ENCODE measurements at places on chromosomes 16 and 17.

DNA sequence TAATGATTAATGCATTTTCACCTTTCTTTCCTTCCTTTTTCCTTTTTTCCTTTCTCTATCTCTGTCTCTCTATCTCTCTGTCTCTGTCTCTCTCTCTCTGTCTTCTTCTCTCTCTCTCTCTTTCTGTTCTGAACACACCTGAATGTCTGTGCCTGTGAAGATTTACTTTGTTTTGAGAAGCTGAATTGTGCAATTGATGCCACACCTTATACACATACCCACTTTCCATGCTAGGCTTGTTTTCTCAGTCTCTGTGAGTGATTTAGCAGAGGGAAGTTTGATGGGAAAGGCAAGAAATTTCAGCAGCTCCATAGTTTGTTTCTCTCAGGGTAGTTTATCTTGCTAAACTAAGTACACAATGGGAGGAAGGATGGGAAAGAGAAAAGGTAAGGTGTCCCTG is 9.3 kb upstream of the CAPNS2 start:
- no peak for DNase-seq

DNA sequence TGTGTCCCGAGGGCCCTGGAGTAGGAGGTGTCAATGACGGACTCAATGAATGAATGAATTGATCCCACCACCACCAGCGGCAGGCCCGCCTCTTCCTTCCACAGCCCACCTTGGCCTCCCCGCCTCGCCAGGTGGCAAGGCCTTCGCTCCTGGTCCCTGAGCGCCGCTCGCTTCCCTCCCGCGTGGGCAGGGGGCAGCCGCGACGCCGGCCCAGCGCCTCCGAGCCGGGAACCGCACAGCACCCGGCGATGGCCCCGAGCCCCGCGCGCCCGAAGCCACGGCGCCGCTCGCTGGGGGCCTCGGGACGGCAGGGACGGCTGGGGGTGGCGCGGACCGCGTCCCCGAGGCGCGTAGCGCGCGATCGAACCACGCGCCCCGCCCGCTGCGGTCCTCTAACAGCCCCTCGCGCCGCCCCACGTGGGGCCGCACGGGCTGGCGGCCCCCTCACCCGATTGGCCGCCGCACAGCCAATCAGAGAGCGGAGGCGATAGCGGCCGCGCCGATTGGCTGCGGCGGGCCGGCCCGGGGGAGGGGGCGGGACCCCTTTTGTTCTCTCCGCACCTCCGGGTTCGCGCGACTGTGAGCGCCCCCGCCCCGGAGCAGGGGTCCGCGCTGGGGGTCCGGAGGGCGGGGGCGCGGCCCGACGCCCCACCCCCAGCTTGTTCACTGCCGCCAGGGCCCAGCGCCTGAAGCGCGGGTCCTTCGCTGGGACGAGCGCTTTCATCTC is 31.4 kb downstream of the ACTG1 start:
- DNase-seq = peak; percentile 84

DNA sequence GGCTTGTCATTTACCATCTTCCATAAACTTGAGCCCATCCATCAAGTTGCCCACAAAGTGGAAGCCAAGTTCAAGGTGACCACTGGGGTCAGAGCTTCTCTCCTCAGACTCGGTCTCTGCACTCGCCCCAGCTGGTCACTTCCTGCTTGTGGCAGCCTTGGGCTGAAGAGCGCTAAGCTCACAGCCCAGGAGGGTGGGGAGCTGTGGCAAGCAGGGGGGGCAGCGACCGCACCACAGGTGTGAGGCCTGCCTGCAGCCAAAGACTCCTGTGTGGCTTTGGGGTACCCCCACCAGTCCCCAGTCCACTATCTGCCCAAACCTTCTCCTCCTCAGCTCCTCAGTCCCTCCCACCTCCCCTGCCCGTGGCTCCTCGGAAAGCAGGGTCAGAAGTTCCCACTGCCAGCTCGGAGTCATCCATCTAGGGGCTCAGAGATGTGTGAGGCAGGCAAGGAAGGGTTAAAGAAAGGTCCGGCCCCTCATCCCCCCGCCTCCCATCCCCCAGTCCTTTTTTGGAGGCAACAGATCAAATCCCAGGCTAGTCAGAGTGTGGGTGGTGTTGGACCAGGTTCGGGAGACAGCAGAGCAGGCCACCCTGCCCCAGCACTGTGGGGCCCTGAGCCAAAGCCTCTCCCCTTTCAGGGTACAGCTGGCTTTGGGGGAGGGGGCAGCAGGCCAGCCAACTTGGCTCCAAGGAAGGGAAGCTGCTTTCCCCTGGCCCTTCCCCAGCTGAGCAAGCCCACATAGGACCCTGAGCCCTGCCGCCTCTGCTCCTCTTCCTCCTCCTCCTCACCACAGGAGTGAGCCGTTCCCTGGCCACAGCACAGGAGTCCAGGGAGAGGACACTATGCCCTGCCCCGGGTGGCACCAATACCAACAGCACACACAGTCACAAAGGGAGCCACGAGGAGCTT is 3.2 kb downstream of the CSF3 start:
- DNase-seq = no peak

- DNase-seq = no peak
These were observed 11.3 kb downstream of the NOG start for GRCh38 chr17:56604691-56605290.

DNA sequence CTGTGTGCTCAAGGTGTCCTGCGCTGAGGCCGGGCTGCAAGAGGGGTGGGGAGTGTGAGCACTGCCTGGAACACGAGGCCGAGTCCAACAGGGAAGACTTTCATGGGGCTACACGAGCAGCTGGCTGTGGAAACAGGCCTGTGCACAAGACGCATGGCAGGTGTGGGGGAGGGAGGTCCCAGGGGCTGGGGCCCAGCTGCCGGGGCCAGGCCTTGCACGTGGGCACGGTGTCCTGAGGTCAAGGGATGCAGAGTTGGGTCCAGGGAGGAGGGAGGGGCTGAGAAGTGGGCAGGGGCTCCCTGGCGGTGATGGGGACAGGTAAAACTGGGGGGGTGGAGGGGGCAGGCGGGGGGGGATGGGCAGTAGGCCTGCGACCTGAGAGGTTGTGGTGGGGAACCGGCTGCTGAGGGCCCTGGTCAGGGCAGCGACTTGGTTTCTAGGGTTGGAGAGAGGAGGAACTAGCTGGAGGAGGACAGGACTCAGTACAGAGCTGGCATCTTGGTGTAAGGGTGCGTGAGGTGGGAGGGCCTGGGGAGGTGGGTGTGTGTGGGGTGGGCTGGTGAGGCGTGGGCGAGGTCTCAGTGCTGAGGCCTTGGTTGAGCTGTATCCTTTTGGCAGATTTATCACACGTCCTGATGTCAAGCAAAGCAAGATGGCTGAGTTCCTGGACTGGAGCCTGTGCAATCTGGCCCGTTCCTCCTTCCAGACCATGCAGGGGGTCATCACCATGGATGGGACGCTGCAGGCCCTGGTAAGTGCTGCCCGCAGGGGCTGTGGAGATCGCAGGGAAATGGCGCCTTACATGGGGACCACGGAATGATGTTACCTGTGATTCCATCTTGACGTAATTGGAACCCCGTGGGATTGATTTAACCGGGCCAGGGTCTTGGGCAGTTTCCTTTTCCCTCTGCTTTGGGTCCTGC is 29.4 kb downstream of the TBCD start:
- DNase-seq = no peak

- DNase-seq = no peak
These were observed 19.0 kb downstream of the PRKAR1A start for GRCh38 chr17:68531252-68531651.

DNA sequence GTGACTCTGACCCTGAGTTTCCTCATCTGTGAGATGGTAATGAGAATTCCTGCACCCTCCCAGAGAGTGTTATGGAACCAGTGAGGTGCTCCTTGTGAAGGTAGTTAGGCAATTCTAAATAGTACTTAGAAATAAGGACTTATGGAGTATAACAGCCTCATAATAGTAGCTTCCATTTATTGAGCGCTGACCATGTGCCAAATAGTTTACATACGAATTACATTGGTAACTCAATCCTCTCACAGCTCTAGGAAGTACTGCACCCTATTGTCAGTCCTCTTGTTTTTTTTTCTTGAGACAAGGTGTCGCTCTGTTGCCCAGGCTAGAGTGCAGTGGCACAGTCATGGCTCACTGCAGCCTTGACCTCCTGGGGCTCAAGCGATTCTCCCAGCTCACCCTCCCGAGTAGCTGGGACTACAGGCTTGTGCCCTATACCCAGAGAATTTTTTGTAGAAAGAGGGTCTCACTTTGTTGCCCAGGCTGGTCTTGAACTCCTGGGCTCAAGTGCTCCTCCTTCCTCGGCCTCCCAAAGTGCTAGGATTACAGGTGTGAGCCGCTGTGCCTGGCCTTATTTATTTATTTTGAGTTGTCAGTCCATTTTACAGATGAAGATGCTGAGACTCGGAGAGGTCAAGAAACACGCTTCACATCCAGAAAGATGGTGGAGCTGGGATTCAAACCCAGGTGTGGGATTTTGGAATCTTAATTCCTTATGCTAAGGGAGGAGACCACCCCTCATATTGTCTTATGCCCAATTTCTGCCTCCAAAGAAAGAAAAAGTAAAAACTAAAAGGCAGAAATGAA is 2.9 kb downstream of the TNS4 start:
- DNase-seq = no peak

GRCh38 chr16:78133919-78134318 is 34.5 kb downstream of the WWOX start:
- no peak for DNase-seq

- DNase-seq = no peak
These were observed 1326.6 kb upstream of the GOT2 start for GRCh38 chr16:60060731-60061130.

DNA sequence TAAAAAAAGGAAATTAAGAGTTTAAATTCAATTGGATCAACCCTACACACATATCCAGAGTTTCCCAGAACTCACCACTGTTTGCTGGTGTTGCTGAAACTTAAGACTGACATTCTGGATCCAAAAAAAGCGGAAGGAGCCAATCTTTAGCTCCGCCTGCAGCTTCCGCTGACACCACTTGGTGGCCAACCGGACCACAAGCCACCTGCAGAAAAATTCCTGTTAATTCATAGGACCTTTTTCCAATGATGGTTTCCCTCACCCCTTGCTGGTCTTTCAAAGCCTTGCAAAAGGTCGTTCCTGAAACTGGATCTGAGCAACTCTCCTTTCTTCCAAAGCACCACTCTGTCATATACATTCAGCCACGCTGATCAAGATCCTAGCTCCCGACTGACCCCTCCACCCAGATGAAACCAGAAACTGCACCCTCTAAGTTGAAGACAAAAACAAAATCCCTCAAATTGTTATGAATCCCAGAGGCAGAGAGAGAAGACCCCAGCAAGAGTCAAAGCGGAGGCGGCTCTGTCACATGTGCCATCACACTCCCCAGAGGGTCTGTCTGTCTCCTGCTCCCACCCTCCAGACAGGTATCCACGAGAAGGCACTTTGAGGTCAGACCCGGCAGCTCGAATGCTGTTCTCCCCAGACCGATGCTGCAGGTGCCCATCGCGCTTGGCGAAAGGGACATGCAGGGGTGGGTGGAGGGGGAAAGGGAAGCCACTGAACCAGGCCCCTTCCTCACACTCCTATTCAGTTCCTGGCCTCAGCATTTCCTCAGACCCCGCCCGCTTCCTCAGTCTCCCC is 773 bp downstream of the BLTP2 start:
- DNase-seq = peak; percentile 36

DNA sequence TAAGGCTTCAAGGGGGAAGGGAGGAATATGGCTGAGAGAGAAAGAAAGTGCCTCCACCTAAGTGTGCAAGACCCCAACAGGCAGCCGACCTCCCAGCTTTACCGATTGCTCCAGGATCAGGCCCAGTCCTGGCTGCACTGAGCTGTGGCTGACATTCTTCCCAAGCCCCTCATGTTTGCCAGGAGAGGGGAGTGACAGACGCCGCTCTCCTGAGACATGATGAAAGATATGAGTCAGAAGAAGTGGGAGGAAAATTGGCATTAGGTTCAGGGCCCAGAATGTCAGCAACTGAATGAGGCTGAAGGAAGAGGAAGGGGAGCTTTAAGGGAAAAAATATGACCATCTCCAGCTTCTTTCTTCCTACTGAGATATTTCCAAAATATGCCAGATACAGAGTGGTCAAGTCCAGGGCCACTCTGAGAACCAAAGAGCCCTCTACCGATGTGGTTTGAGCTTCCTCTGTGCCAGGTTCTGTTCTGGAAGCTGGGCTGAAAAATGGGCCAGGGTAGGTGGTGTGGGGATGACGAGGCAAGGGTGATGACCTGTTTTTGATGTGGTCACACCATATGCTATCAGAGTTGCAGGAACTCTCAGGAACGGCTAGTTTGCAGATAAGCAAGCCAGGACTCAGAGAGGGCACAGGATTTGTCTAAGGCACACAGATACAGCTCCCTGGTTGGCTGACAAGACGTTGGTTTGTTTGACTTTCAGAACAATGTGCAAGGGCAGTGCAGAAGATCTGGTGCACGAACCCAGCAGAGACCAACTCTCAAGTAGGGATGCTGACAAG is 176.7 kb downstream of the SOX9 start:
- peak; percentile 48 for DNase-seq

GRCh38 chr17:56979091-56979480 is 1.2 kb downstream of the SCPEP1 start:
- DNase-seq = no peak

GRCh38 chr16:58125041-58125440 is 4.1 kb downstream of the CFAP20 start:
- no peak for DNase-seq

GRCh38 chr16:8063159-8063558 is 527.2 kb downstream of the TMEM114 start:
- no peak for DNase-seq

DNA sequence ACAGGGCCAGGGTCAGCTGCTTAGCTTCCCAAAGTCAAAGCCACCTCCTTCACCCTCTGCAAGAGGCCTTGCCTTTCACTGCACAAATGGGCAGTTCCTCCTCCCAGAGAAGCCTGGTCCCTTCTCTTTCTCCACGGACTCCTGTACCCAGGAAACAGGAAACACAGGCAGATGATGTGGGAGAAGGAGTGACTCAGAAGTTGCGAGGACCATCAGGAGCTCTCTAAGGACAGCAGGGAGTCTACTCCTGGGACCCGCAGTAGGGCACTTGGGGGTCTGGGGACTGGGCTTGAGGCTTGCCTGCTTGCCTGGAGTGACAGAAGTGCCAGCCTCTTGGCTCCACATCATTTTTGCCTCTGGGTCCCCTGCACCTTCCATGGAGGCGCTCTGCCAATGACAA is 47.4 kb upstream of the KSR1 start:
- no peak for DNase-seq

All from Ammon's horn (tissue), 1 donor.